ENCODE measurements at places on chromosomes 1 and 21.

GRCh38 chr1:90417126-90417525, 300.0 kb downstream of the BARHL2 start:
- DNase-seq = no peak

DNA sequence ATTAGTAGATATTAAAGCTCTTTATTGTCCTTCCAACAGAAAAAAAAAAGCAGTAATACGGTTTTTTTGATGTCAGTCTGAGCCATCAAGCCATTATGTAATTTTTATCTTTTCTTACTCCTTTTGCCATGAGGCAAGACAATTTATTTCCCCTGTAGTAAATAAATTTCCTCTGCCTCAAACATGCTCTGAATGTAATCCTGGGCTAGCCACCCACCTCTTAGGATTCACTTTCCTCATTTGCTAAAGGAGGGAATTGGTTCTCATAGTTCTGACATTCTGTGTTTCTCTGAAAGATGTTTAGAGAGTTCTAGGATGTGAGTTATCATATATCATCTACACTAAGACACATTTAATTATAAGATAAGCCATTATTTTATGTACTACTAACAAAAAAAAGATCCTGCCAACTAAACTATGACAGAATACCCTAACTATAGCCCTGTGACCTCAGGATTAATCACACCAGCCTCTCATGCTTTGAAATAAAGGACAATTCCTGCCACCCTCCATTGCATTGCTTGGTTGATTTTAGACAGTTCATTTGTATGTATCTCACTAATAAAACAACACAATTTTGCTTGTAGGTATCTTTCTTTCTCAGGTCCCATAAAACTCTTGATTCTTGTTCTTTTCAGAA, 34.0 kb upstream of the RAP1A start:
- no peak for DNase-seq

DNA sequence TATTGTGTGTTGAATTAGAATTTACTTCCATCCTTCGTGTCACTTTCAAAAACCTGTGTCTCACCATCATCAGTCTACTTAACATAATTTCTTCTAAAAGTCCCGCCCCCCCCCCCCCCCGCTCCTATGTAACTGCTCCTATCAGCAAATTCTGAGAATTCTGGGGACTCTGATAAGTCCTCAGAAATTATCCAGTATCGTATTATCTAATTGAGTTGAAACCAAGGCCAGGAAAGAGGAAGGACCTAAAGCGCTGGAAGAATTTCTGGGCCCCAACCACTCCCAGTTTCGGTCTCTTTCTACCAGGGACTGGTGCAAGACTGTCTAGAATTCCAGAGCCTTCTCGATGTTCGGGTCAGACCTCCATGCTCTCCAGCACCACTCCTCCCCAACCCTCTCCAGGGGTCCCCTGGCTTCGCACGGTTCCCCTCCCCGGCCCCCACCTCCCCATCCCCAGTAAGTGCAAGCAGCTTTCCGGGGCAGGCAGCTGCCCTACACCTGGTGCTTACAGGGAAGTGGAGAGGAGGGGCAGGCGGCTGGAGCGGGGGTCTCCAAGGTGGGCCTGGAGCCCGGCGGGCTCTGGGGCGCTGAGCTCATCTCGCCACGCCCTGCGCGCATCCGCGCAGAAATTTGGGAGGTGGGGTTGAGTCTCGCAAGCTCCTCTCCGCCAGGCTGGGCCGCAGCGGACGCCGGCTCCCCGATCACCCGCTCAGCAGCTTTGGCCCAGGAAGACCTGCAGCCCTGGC, 16.0 kb upstream of the ZNF496 start:
- no peak for DNase-seq

GRCh38 chr1:182384387-182384960, 7.1 kb downstream of the GLUL start:
- DNase-seq = no peak

DNA sequence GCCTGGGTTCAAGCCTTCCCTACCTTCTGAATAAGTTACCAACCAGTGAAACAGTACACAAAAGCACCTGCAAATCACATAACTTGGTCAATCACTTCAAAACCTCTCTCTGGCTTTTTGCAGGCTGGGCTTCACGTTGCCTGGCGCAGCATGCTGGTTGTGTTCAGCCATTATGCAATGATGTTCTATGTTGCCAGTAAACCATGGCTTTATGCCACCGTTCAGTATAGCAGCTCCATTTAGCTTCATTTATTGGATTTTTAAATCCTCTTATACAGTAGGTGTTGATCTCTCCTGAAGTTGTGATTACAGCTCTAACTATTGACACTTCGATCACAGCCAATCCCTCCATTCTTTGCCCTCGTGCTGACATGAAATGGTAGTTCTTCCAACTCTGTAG, 233.6 kb upstream of the PTBP2 start:
- no peak for DNase-seq

GRCh38 chr1:226327761-226328162, 18.8 kb upstream of the LIN9 start:
- DNase-seq = no peak

GRCh38 chr1:245177071-245177900, 22.5 kb downstream of the KIF26B start:
- DNase-seq = no peak

DNA sequence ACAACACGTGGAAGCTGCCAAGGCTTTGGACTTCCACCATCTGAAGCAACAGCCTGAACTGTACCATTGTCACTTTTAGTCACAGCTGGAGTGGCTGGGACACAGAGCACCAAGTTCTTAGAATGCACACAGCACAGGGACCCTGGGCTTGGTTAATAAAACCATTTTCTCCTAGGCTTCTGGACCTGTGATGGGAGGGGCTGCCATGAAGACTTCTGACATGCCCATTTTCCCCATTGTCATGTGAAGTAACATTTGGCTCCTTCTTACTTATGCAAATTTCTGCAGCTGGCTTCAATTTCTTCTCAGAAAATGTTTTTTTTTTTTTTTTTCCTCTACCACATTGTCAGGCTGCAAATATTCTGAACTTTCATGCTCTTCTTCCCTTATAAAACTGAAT, 138.6 kb upstream of the BRINP3 start:
- no peak for DNase-seq

GRCh38 chr1:228904222-228904621, 168.9 kb downstream of the RHOU start:
- DNase-seq = no peak

DNA sequence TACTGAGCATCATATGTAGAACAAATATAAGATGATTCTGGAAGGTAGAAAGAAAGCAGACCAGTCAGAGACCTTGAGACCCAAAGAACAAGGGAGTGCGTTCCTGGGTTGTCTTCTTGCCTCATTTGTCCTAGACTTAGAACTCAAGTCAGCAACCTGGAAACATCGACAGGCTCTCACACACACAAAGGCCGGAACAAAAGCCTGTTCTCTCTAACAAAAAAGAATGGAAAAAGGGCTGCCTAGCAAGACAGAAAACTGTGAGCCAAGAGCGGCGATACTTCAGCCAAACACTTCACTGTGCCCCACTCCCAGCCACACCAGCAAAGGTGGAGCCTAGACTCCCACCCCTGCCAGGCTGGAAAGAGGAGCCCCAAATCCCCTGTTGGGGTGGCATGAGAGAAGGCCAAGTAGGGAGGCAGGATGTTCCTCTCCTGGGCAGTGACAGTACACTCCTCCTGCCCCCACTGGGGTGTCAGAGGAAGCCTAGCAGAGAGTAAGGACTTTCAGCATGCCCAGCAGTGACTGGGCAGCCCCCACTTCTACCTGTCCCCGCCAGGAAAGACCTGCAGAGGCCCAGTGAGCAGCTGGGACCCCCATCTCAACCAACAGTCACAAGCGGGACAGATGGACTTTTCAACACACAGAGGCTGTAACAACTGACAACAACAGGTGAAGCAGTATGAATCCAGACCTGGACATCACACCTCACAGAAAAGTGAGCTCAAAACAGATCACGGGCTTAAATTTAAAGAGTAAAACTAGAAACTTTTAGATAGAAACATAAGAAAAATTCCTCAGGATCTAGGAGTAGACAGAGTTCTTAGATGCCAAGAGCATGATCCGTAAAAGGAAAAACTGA, 33.0 kb downstream of the MRAP start:
- DNase-seq = no peak

DNA sequence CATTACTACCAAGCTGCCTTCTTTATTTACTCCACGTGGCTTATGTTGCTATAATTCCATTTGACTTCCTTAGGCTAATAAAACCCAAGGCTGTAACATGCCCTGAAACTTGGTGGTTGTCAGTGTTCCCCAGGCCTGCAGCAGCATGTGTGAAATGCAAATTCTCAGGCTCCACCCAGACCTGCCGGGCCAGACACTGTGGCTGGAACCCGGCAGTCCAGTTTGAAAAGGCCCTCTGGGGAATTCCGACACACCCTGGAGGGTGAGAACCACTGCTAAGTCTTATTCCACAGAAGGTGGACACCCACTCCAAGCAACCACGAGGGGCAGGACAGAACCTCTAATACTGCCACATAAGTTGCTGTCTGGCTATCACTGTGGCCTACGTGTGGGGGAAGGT, 41.4 kb downstream of the URB1 start:
- no peak for DNase-seq

- no peak for DNase-seq
Measured at GRCh38 chr1:43492826-43493225, 37.9 kb upstream of the PTPRF start.

DNA sequence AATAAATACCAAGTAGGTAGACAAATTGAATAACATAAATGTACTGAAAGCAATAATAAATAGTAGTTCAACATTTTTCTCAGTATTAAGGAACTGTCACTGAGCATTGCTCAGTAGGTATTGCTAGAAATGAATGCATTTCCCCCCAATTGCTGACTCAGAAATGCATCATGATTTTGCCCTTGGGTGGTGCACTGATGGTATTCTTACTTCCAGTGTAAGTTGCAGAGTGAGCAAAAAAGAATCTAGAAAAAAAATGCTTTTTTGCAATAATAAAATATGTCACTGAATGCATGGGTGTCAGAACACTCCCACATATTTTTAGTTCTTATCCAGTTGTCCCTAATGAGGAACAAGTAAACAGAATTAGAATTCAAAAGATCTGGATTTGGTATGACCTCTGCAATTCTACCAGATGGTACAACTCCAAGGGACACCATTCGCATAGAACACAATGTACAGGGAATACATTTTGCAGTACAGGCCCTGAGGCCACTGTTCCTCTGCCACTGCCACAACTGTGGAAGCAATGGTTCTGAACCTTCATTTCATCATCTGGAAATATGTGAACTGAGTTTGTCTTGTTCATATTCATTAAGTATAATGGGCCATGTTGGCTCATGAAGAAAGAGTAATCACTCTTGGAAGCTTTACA, 78.0 kb downstream of the ATP6V1G3 start:
- DNase-seq = no peak

- no peak for DNase-seq
Measured at GRCh38 chr1:228472655-228473054, 14.5 kb upstream of the RNF187 start.

- DNase-seq = no peak
Measured at GRCh38 chr1:207040181-207040533, 7.6 kb upstream of the C1orf116 start.

- no peak for DNase-seq
Measured at GRCh38 chr1:48040154-48040553, 43.0 kb upstream of the TRABD2B start.

DNA sequence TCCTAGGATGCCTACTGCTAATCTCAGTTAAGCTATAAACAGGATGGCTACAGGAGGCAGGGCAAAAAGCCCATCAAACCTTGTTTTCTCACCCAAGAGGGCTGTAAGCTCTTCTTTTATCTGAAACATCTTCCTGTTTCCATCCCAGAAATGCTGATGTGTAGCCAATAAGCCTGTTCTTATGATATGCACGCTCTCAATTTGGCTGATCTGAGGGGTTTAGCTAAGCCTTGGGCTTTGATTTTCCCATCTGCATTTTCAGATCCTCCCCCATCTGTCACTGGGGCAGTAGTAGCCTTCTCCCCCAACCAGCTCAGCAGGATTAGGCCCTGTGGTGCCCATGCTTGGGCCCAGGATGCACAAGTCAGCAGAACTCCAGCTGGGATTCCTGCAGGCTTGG, 105.0 kb downstream of the BRINP2 start:
- DNase-seq = no peak

- no peak for DNase-seq
Measured at GRCh38 chr1:153610811-153611301, 2.1 kb downstream of the S100A16 start.

DNA sequence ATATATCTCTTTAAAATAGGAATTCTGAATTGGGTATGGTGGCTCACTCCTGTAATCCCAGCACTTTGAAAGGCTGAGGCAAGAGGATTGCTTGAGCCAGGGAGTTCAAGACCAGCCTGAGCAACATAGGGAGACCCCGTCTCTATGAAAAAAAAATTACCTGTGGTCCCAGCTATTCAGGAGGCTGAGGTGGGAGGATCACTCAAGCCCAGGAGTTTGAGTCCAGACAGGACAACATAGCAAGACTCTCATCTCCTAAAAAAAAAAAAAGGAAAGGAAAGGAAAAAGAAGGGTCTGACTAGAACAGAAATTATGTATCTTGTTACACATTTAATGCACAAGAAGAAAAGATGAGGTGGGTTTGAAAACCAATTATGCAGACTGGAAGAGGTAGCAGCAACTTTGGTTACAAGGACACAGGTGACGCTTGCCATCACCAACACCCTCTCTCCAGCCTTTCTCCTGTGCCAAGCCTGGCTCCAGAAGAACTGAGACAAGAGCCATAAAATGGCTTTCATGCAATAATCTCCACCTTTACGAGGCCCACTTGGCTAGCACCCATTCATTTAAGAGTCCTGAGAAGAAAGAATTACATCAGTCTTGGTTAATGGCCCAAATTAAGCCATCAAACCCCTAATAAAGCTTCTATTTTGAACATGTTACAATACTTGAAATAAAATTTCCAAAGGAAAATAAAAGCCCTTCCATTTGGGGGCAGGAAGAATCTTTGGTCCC, 4.8 kb upstream of the SELENBP1 start:
- no peak for DNase-seq

DNA sequence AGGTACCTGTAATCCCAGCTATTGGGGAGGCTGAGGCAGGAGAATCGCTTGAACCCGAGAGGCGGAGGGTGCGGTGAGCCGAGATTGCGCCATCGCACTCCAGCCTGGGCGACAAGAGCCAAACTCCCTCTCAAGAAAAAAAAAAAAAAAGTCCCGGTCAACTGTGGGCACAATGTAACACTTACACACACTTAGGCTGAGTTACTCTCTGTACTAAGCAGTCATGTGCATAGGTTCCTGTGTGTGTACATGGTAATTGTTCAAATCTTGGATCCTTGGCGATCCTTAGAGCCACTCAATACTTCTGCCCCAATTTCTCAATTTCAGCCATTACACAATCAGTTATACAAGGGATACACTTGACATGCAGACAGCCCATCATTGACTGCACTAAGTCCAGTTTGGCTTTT, 11.6 kb downstream of the SDCCAG8 start:
- DNase-seq = no peak

GRCh38 chr1:205543351-205544301, 39.2 kb downstream of the CDK18 start:
- peak; percentile 89 for DNase-seq

- no peak for DNase-seq
Measured at GRCh38 chr1:36133484-36133883, 8.5 kb upstream of the COL8A2 start.

All from NCI-H1417 (cell line).